ENCODE measurements at places on chromosomes 5 and 9.

- peak; percentile 15 for DNase-seq
Observed at GRCh38 chr9:19994296-19994695, 205.5 kb upstream of the SLC24A2 start.

GRCh38 chr5:133319905-133320520, 268.2 kb downstream of the HSPA4 start:
- DNase-seq, result no peak

- DNase-seq, result no peak
Observed at GRCh38 chr5:118891252-118891651, 97.1 kb downstream of the DTWD2 start.

DNA sequence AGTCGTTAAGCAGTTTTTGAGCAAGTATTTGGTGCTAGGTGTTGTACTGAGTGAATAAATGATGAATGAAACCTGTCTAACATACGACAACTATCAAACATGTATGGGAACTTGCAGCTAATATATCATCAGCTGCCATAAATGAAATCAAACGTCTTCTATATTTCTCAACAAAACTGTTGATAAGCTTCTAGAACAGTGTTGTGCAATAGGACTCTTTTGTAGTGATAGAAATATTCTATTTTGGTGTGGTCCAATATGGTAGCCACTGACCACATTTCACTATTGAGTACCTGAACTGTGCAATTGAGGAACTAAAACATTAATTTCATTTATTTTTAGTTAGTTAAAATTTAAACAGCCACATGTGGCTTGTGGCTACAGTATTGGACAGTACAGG, 16.3 kb upstream of the FYB1 start:
- DNase-seq, result no peak

- no peak for DNase-seq
Observed at GRCh38 chr5:126536874-126537273, 58.1 kb downstream of the ALDH7A1 start.

DNA sequence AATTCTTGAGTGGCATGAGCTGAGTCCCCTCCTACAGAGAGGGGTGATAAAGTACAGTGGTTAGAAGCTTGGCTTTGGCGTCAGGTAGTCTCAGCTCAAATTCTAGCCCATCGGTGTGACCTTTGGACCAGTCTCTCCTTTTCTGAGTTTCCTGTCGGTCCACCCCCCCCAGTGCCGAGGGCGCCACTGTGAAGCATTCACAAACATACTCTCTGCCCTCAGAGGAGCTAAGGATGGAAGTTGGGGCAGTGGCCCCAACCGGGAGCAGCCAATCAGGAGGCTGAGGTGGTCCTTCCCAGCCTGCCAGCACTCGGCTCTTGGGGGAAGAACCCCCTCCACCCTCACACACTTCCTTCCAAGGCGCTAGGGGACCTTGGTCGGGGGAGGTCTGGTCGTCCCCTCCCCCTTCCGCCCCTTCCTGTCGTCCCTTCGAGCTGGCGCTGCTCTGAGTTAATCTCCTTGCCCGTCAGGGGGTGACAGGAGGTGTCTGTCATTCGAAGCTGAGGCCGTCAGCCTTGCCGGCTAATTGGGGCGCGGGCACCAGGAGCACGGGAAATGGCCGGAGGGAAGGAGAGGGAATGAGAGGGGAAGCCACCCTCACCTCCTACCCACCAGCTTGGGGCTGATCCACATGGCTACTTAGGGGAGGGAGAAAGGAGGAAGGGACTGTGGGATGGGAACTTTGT, 53.0 kb downstream of the CXXC5 start:
- no peak for DNase-seq

DNA sequence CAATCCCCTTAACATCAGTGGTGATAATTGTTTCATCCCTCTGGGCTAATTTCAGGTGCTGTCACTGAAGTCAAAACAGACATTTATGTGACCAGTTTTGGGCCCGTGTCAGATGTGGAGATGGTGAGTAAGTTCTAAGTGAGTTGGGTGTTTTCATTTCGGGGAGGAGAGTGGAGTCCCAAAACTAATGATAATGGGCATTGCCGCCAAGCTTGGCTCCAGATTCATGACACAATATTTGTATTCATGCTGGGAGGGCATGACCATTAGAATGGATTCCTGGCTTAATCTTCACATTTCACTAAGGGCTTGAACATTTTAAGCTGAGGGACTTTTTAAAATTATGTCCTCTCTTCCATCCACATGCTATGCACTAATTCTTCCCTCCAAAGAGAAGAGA, 1.4 kb downstream of the GABRA6 start:
- DNase-seq, result no peak

DNA sequence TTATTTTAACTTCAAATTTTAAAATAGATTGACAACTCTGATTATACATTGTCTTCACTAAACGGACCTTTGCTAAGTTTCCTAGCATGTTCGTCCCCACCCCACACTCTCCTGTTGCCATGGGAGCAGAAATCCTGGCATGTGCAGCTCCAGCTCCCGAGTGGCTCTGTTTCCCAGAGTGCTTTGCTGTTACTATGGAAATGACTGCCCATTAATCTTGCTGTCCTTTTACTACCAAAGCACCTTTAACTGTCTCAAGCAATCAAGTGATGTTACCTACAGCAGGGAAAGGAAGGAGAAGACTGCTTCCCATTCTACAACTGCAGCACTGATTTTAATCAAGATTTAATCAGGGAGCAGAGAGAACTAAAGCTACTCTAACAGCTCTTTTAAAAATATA, 212.0 kb upstream of the KIF2A start:
- peak; percentile 39 for DNase-seq

DNA sequence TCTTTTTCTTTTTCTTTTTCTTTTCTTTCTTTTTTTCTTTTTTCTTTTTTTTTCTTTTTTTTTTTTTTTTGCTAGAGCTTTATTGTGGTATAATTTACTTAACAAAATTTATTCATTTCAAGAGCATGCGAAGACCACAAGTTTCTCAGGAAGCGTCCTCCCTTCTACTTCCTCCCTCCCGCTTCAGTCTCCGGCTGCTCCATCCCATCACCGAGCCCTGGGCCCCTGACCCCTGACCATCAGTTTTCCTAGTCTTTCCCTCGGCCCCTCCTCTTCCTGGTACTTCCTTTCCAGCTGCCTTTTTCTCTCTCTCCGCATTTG, 34.7 kb downstream of the C9orf152 start:
- no peak for DNase-seq

DNA sequence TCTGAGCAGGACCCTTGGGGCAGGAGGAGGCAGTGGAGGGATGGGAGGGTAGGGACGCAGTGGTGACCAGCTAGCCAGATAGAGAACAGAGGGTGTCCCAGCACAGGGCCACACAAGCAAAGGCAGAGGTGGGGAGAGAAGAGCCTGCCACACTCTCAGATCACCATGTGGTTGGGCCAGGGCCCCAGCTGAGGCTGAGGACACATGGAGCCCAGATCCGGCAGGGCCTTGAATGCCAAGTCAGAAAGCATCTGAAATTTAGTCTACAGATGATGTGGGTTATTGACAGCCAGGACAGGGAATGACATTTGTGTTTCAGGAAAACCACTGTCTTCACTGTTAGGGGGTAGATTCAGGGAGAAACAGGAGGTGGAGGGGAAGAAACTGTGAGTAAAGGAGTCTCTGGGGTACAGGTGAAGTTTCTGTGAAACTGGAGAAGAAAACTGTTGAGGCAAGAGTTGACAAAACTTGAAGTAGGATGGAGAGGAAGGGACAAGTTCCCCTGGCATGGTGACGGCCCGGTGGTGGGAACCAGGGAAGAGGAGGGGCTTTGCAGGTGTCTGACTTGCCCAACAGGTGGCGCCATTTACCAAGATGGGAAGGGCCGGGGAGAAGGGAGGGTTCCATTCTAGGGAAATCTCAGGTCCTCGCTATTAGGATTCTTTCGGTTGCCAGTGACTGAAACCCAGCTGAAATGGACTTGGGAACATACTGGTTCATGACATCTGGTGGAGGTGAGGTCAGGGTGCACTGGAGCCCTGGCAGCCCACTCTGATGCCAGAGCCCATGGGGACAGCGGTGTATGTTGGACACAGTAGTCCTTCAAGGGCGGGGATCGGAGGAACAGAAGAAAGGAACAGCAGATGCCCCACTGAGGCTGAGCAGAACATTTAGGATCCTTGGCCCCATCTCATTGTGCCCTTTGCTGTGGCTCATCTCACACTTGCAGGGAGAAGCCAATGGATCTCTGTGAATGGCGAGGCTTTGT, 100.1 kb downstream of the KCNIP1 start:
- DNase-seq, result no peak

DNA sequence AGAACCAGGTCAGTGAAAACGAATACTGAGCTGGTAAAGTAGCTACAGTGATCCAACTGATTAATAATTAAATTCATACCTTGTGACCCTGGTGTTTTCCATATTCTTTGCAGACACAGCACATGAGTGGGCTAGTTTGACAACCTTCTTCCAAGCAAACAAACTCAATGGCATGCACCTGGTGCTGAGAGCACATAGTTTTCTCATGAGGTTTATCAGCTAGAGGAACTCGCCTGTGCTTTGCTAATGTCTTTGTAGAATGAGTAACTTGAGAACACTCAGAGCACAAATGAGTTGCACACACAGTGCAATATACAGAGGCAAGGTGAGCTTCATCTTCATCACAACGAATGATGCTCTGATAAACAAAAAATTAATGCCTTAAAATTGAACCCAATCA, 12.6 kb downstream of the TRIM23 start:
- DNase-seq, result peak; percentile 77

- no peak for DNase-seq
Observed at GRCh38 chr5:73786043-73786831, 160.2 kb downstream of the ARHGEF28 start.

GRCh38 chr5:143188692-143189091, 214.8 kb downstream of the NR3C1 start:
- no peak for DNase-seq

- DNase-seq, result no peak
Observed at GRCh38 chr5:24512423-24512822, 132.4 kb downstream of the CDH10 start.

DNA sequence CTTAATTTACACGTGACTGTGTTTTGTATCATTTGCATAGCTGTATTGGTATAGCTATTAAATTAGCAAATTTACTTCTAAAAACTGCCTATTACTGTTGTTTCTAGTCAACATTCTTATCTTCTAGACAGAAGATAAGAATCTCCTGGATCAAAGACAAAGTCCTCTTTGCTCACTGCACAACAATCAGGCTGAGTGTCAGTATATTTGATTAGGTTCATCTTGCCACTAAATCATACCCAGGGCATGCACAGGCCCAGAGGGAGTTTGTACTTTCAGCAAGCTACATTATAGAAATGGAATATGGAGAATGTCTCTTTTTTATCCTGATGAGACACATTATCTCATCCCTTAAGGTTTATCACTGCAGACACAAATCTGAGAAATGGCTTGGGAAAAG, 579.1 kb downstream of the SLCO4C1 start:
- DNase-seq, result no peak

- DNase-seq, result no peak
Observed at GRCh38 chr9:115597330-115597895, 479.5 kb upstream of the TNC start.

DNA sequence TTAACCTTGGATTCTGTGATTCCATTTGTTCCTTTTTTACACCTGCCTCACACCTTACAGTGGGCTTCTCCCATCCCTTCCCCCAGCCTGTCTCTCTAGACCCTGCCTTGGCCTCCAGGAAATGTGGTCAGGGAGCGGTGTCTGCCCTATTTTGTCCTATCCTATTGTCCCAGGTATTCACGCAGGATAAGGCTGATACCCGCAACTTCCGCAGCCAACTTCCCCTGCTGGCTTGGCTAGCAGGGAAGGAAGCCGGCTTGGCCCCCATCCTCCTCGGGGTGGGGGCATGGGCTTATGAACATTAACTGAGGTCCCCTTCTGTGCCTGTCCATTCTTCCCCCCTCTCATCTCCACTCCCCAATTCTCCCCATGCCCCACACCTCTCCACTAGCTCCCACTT, 3.5 kb downstream of the CSF1R start:
- no peak for DNase-seq

DNA sequence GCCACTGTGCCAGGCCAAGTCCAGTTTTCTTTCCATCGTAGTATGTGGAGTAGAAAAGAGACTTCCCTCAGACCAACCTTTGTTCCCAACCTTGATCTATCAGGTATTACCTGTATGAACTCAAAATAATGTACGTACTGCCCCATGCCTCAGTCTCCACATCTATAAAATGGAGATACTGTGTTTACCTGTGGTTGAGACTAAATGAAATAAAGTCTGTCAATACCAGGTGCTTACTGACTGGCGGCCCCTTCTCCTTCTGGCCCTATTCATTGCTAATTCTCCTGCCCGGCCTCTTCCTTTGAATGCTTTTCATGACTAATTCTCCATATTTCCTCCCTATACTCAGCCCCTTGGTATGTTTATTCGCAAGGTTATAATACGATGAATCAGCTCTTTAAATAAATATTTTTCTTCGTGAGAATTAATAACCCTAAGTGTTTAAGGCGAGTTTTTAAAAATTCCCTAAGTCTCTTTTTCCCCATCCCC, 89.6 kb upstream of the BASP1 start:
- peak; percentile 74 for DNase-seq

GRCh38 chr5:56140073-56140472, 93.1 kb downstream of the ANKRD55 start:
- DNase-seq, result no peak

DNA sequence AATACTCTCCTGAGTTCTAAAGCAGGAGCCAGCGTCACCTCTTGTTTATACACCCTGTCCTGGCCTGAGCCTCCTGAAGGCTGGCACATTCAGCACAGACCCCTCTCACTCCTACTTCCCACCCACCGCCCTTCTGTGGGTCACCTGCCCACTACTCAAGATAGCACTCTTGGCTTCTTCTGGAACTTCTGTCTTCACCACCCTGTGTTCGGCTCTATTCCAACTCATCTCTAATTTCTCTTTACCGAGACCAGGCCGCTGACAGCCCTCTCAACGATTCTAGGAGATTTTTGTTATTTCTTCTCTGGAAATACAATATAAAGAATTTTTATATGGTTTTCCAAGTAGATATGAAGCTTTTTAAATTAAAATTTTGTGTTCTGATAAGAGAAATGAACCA, 57.4 kb downstream of the IRF1 start:
- DNase-seq, result no peak

- no peak for DNase-seq
Observed at GRCh38 chr5:116528519-116529234, 45.9 kb downstream of the SEMA6A start.

Data from NCI-H226 (cell line).